ENCODE measurements at places on chromosomes 7 and 10.

- H3K4me1 ChIP-seq, result peaks cover 8% of the 10 kb centered on the region
- H3K36me3 ChIP-seq, result no peaks in the 10 kb centered on the region
- no peak for DNase-seq
- no peaks in the 10 kb centered on the region for H3K27me3 ChIP-seq
- H3K27ac ChIP-seq, result no peak overlapping the region
- H3K4me3 ChIP-seq, result no peak overlapping the region
Observed at GRCh38 chr10:15571575-15571974, 148.1 kb downstream of the ITGA8 start.

GRCh38 chr7:111942450-111943081 is 263.6 kb downstream of the DOCK4 start:
- H3K4me3 ChIP-seq, result no peak overlapping the region
- H3K4me1 ChIP-seq, result no peaks in the 10 kb centered on the region
- no peak for DNase-seq
- H3K27ac ChIP-seq, result no peak overlapping the region
- H3K27me3 ChIP-seq, result no peaks in the 10 kb centered on the region

DNA sequence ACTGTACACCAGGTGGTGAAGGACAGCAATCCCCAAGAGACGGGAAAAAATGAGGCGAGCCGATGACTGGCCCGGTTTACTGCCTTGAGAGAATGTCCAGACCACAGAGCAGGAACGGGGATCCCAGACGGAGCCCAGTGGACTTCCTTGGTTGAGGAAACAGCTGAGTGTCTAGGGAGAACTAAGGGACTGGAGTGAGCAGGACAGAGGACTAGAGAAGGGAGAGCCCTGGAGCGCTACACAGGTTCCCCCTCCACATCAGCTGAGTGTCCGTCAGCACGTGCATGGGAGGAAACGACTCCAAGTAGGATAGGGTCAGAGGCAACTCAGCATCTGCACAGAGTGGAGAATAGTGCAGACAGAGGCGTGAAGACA is 7.1 kb upstream of the WDR86 start:
- no peak overlapping the region for H3K4me3 ChIP-seq
- H3K4me1 ChIP-seq, result peaks cover 16% of the 10 kb centered on the region
- DNase-seq, result peak; percentile 2
- no peak overlapping the region for H3K27ac ChIP-seq
- no peaks in the 10 kb centered on the region for H3K36me3 ChIP-seq
- H3K27me3 ChIP-seq, result peaks cover 42% of the 10 kb centered on the region

DNA sequence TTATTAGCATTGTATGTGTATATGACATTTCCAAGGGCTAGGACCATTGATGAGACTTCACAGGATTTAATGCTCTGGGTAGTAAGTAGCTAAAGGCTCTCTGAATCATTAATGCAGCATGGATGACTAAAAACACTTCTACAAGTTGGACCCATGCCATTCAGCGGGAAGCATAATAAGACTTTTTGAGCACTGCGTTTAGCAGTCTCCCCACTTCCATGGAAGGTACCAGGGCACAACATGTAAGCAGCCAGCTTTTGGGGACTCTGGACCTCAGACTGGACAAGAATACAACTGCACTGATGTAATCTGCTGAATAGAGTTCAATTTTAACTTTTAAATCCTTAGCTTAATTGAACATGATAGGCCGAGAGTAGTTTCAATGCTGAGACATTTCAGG is 191.7 kb upstream of the IMMP2L start:
- H3K27ac ChIP-seq, result no peak overlapping the region
- no peak overlapping the region for H3K4me3 ChIP-seq
- DNase-seq, result no peak
- H3K27me3 ChIP-seq, result no peaks in the 10 kb centered on the region

Data from GM23338 (cell line).